ENCODE measurements at places on chromosomes 4 and X. TPM values are rescaled to one million over a fixed set of nuclear protein-coding genes. Genes with fewer than 3 reads are reported as not detected.

DNA sequence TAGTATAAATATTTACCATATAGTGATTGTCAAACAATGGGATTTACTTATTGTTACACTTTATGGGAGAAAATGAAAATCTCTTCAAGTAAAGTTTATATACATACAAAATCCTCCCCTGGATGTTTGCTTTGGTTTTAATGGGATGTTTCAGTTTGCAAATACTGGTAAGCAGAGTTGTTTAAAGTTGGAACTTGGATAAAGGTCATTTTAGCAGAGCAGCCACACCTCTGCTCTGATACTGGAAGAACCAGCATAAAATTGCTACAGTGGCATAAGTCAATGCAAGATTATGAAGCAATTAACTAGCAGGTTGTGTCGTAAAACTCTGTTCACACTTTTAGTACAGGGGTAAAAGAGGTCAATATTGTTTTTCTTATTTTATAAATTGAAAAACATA is 101.2 kb downstream of the TRAPPC11 start:
- no peak for DNase-seq

Gene RASGEF1B
- 0.28 TPM for total RNA-seq

Gene SFRP2
- total RNA-seq: not detected

DNA sequence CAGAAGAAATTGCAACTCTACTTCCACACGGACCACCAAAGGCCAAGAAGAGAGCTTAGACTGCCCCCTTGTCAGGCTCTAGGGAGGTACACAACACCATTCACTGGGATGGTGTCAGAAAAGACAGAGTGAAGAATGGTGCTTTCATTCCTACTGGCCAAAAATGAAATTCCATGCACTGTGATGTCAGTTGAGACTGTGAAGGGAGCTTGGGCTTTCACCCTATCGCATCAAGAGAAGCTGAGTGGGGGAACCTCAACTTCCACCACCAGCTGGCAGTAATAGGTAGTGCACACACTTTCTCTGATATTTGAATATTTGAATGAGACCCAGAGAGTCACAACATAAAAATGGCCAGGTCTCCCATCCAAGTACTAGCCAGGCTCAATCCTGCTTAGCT is 65.9 kb downstream of the ZNF711 start:
- no peak for DNase-seq

DNA sequence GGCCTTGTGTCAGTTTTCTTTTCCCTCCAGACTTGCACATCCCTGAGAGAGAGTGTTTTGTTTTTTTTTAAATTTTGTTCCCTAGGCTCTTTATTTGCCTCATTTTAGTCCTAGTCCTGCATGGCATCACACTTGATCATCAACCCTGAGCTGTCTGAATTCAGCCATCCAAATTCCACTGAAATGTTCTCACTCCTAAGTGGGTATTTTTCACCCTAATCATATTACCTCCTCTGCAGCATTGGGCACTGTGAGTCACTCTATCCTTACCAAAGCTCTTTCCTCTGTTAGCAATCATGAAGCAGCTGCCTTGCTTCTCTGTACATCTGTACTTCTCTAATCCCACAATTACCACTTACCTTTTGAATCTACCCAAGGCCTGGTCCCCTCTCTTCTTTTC is 356.6 kb upstream of the MAGEB2 start:
- peak; percentile 69 for DNase-seq

Gene NLRP2B
- total RNA-seq: not detected

DNA sequence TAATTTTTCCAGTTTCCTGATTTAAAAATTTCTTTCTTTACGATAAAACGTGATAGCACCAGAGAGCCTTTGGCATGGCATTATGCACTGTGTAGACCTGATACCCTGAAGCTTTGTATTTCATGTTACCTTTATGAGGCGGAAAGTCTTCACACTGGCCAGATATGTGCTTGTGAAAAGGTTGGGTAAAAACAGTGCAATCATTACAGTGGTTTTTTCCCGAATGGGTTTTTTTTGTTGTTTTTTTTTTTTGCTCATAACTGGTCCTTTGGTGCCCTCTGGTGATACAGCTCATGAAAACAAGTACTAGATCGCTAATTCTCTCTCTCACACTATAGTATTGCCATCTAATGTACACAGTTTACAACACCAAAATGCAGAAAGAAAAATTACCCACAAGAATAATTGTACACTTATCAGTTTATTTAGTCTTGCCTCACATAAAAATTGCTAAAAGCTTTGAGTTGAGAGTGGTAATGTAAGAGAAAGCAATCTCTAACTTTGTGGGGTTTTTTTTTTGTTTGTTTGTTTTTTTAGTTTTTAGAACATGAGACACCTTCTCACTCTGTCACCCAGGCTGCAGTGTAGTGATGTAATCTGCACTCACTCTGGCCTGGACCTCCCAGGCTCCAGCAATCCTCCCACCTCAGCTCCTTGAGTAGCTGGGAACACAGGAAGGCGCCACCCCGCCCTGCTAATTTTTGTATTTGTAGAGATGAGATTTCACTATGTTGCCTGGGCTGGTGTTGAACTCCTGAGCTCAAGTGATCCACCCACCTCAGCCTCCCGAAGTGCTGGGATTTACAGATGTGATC is 21.3 kb downstream of the SPCS3 start:
- DNase-seq: peak; percentile 66

DNA sequence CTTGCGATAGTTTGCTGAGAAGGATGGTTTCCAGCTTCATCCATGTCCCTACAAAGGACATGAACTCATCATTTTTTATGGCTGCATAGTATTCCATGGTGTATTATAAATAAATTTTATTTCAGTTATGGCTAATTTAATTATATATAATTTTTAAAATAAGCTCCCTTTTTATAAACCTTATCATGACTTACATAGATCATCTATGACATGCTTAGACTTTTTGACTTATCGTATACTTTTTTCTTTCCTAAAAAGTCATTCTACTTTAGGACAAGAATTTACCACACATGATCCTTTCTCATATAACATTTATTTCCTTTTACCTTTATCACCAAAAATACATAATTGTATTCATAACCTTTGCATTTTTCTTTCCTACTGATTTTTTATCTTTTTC is 376.5 kb downstream of the CCSER1 start:
- no peak for DNase-seq

GRCh38 chr4:182370491-182370890 is 127.3 kb downstream of the TENM3 start:
- peak; percentile 27 for DNase-seq
